ENCODE measurements at places on chromosomes 11 and 22.

DNA sequence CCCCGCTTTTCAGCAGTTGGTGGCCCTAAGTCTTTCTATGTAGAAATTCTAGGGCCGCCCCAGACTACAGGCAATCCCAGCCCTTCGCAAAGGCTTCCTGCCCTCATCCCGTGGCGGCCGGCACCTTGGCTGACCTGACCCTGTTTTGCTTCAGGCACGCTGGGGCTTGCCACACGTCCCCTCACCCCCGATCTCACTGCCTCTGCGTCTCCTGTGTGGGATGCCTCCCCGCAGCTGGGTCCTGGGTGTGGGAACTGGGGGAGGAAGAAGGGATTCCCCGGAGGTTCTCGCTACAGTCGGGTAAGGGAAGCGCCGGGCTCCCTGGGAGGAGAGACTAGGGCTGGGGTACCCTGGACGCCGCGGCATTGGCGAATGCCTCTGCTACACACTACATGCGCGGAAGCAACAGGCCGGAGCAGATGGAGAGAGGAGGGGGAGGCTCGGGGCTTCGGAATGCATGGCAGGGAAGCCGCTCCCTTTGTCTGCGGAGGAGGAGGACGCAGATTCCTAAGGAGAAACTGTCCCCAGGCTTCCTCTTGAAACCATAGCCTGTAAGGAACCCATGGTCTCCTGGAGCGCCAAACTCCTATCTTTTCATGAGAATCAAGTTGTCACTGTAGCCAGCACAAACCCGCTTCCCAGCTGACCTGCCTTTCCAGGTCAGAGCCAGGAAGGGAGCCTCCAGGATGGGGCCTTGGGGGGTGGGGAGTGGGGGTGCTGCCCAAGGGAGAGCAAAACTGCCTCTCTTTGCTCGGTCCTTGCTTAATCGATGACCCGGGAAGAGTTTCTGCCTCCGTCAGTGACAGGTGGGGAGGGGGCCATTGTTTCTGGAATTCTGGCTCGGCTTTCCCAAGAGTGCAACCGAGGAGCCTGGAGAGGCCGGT, 1.4 kb downstream of the DTX4 start:
- peak; percentile 9 for DNase-seq

DNA sequence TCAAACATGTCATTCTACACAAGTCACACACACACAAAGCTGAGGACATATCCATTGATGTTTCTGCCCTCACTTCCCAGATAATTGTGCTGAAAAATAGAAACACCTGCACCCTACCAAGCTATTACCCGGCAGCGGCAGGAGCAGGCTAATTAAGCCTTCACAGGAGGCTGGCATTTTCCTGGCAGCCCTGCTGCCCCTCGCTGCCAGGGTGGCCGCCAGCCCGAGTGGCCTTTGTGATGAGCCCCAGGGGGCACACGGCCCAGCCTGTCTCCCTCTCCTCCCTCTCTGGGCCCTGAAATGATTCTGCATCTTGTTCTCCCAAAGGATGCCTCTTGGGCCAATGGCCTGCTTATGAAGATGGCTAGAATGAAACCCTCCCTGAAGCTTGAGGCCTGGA, 76.2 kb upstream of the TP53I11 start:
- no peak for DNase-seq

GRCh38 chr11:2264366-2265053, 5.9 kb downstream of the ASCL2 start:
- DNase-seq = no peak

GRCh38 chr11:103851166-103851651, 185.2 kb upstream of the DDI1 start:
- DNase-seq = no peak

DNA sequence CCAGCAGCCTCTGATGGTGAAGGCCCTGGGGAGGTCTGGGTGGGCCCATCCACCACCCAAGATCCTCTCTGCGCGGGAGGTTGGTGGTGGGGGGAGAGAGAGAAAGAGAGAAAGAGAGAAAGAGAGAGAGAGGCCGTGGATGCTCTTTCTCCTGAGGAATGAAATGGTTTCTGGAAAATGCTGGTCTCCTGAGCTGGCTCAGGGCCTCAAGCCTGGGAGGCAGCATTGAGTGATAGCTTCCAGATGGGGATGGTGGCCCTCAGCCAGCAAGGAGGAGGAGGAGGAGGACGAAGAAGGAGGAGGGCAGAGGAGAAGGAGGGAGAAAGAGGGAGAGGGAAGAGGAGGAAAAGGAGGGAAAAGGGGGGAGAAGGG, 4.6 kb downstream of the TSPAN32 start:
- no peak for DNase-seq

- DNase-seq = peak; percentile 32
Observed at GRCh38 chr11:31240340-31240904, 129.1 kb downstream of the DCDC1 start.

- no peak for DNase-seq
Observed at GRCh38 chr11:118060869-118061268, 16.0 kb upstream of the TMPRSS4 start.

GRCh38 chr11:31974366-31975136, 116.3 kb upstream of the RCN1 start:
- DNase-seq = no peak

DNA sequence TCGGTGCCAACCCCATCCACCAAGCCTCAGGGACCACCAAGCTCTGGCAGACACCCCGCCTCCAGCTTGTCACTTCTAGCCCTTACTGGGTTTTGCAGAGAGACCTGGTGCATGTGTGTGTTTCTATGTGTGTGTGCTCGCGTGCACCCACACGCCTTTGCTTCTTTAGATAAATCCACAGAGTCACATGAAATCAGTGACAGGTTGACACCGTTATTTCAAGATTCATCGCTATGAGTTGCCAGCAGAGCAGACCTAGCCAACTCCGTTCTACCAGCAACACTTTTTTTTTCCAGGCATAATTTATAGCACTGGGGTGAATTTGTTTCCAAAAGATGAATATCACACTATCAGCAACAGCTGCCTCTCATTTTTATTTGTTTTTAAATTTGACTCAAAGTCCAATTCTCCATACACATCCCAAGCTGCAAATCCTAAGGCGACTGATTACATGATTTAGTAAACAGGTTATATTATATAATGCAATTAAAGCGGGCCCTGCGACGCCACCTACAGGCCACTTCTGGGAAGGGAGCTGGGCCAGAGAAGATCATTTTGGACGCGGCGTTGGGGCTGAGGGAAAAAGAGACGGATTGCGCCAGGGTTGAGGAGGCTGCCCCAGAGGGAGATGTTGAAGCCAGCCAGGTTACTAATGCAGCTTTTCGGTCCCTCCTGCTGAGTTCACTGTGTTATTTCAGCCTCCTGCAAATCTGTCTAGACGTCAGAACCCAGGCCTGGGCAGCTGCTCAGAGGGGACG, 150.5 kb downstream of the FEZ1 start:
- DNase-seq = peak; percentile 33

GRCh38 chr11:41222236-41222635, 237.2 kb downstream of the LRRC4C start:
- no peak for DNase-seq

DNA sequence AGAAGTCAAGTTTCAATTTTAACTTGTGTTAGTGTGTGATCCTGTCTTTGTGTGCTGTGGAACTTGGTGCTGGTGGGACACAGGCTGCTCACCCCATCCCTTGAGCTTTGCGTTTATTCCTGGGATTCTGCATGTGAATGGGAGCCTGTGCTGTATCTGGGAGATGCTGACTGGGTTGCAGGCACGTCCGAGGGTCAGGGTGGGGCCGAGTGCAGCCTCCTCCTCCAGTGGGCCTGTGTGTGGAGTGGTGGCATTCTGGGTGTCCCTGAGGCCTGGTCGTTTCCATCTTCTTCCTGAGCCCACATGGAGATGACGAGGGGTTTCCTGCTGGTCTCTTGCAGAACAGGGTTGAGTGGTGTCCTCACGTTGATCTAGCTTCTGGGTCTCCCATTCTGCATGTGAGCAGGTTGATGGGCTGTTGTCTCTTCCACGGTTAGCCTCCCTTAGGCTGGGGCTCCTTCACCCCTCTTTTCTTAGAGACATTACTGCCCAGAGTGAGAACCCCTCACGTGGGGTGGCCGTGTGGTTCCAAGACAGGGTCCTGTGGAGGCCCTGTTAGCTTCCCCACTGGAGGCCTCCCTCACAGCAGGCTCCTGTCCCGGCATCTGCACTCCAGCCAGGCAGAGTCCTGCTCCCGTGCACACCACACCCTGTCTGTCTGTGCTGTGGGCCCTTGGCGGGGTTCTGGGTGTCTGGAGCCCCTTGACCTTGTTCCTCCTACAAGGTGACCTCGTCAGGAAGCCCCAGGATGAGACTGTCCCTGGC, 4.9 kb downstream of the PTDSS2 start:
- DNase-seq = no peak

DNA sequence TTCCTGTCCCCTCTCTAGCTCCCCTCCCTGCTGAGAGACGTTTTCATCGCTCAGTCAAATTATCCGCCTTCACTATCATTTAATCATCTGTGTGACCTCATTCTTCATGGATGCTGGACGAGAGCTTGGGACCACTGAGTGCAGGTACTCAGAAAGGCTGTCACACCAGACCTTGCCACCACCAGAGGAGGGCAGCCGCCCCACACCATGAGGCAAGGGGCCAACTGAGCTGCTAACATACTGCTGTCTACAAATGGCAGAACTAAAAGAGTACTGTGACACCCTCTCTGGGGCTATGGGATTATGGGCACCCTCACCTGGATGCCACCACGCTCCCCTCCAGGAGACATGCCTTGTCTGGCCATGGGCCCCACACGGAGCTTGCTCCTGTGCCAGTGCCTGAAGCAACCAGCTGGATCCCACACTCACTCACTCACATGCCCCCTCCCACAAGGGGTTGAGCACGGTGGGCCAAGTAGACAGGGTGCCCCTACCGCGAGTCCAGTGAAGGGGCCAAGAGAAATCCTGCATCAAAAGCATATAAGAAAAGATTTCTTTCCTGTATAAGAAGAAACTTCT, 670.0 kb upstream of the CCDC90B start:
- DNase-seq = no peak

DNA sequence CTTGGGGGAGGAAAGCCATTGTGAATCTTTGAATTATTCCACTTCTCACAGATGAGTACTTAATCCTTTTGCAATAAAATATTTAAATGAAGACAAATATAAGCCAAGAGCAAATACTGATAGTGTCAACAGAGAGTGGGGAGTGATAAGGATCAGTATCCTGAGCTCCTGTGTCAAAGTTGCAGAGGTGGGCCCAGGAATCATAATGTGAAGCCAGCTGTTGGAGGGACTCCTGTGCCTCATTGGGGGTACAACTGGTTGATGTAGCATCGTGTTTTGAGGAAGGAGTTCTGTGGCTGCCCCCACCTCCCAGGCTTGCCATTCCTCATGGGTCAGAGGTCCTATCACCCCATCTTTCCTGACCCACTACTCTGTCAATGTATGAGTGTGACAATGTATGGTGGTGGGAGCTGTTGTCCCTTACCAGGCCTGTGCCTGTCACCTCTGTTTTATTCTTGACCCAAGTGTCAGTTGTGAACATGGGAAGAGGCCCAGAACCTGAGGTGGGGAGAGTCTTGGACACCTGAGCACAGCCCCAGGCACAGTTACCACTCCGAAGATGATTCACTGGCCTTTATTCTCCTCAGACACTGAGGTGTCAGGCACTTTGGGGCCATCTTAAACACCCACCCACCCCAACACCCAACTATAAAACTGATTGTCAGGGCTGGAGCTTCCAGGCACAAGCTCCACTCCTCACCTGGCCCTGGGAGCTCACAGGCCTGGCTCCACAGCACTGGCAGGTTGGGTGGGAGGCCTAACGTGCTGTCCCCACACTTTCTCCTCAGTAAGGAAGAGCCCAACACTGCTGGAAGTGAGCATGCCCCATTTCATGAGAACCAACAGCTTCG, 38.4 kb downstream of the KCNQ1OT1 start:
- no peak for DNase-seq

DNA sequence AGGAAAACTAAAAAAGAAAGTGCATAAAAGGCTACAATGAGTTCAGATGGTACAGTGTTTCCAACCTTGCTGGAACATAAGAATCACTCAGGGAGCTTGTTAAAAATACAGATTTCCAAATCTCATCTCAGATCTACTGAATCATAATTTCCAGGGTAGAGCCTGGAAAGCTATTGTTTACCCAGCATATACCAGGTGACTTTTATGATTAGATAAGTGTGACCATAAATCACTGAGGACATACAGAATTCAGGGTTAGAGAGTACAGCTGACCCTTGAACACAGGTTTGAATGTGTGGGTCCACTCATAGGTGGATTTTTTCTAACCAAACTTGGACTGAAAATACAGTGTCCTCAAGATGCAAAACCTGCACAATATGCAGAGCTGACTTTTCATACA, 11.9 kb downstream of the SAAL1 start:
- no peak for DNase-seq

GRCh38 chr11:102456381-102456780, 3.8 kb upstream of the TMEM123 start:
- no peak for DNase-seq

DNA sequence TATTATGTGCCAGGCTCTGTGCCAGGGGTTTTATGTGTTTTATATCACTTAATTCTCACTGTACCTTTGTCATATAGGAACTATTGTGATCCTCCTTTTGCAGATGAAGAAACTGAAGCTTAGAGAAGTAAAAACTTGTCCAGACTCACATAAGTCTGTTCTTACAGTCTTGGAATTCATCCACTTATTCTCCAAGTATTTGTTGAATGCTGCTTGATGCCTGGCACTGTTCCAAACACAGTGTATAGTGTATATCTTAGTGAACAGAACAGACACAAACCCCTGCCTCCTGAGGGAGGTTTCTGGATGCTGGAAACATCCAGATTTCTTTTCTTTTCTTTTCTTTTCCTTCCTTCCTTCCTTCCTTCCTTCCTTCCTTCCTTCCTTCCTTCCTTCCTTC, 29.0 kb upstream of the FGF3 start:
- no peak for DNase-seq

DNA sequence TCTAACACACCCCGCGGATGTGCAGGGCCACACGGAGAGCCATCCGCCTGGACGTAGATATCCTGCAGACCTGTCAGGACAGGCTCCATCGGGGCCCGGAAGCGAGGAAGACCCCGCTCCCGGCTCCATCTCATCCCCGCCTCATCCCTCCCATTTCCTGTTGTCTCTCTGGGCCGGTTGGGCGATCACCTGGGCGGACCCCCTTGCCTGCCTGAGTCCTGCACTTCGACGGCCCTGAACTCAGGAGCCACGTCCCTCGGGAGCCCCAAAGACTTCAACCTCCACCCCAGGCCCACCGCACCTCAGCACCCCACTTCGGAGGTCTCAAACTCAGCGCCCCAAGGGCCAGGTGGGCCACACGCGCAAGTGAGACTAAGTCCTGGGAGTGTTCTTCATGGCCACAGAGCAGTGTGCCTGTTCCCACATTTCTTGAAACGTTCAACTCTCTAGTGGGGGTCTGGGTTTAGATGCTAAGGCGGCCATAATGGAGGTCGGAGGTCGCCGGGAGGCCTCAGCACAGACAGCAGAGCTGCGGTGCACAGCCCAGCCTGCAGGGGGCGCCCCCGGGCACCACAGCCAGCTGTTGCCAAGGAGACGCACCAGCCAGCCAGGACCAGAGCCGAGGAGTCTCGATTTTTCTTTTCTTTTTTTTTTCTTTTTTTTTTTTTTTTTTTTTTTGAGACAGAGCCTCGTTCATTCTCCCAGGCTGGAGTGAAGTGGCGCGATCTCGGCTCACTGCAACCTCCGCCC, 26.0 kb upstream of the FADD start:
- DNase-seq = peak; percentile 48

GRCh38 chr11:32840587-32840986, 10.9 kb downstream of the PRRG4 start:
- DNase-seq = no peak

- no peak for DNase-seq
Observed at GRCh38 chr11:122046846-122047245, 69.2 kb downstream of the BLID start.

- DNase-seq = no peak
Observed at GRCh38 chr11:120651396-120651795, 139.8 kb downstream of the GRIK4 start.

GRCh38 chr11:84870486-84870885, 756.7 kb downstream of the DLG2 start:
- DNase-seq = no peak

GRCh38 chr11:92505689-92506088, 281.1 kb downstream of the FAT3 start:
- DNase-seq = no peak

All from CD4-positive, alpha-beta T cell treated with Interleukin-10 for 1 hour (primary cell).